ENCODE measurements at places on chromosomes 3 and 15.

- no peak for DNase-seq
Observed at GRCh38 chr3:11641683-11642430, 1.9 kb downstream of the VGLL4 start.

- no peak for DNase-seq
Observed at GRCh38 chr15:60090747-60091146, 86.6 kb downstream of the FOXB1 start.

GRCh38 chr3:75781079-75781745 is 4.1 kb downstream of the ZNF717 start:
- no peak for DNase-seq

GRCh38 chr3:15356176-15356575 is 23.8 kb upstream of the SH3BP5 start:
- no peak for DNase-seq

DNA sequence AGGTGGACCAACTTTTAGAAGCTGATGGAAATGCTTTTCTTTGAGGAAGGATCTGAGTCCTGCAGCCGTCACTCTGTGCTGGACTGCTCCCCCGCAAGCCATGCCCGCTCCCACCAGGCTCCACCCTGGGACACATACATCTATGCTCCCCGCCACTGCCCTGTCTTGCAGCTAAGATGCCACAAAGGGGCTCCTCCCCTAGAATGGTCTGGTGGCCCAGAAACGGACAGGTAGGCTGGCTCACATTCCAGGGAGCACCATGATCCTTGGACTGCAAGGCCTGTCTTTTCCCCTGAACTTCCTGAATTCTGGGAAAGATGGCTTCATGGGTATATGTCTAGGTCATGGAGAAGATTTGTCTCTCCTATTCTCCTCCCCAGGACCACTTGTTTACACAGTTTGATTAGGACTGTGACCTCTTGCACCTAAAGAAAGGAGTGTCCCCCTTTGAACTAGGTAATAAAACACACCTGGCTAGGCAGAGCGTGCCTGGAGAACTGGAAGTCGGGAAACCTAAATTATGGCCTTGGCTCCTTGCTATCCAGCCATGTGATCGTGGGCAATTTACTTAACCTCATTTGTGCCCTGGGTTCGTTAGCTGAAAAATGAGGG is 220.9 kb upstream of the BHLHE40 start:
- DNase-seq: no peak

DNA sequence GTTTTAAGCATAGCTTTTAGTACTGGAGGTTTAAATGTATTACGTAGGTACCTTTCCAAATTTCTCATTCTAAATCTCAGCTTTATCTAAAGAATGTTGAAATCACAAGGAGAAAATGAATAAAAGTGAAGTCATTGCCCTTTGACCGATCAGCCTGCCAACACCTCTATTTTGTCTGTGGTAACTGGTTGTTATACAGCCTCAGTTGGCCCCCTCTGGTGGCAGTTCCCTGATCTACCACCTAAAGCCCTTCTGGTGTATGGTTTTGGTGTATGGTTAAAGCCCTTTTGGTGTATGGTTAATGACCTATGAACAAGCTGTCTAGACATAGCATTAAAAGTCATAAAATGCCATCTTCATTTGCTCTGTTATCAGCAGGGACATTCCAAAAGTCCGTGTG is 378.2 kb upstream of the AZI2 start:
- DNase-seq: peak; percentile 1

- DNase-seq: no peak
Observed at GRCh38 chr3:12948371-12948770, 107.0 kb upstream of the RPL32 start.

- DNase-seq: no peak
Observed at GRCh38 chr15:68379058-68379758, 52.8 kb downstream of the ITGA11 start.

DNA sequence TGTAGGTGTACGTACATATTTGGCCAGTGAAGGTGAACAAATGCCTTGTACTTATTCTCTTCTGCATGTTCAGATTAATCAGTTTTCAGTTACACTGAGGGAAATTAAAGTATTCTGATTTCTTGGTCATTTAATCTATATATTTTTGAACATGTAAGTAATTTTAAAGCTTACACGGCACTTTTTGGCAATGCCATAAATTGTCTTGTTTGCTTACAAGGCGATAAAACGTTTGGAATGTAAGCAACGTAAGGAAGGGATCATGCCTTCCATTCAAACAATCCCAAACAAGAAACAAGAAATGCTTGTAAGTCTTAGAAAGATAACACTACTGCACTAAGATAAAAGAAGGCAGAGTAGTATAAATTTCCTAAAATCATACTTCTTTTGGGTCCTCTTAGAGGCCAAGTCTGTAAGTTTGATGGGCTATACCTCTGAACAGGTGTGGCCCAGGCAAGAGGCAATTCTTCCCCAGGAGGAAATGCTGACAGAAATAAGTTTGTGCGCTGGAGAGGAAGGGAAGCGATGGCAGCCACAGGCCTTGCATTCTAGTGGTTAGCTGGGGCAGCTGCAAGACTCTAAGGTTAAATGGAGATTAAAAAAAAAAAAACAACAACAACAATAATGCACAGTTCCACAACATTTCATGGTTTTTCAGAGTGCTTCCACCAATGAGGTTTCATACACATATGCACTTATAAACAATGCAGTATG is 73.8 kb downstream of the GOLIM4 start:
- DNase-seq: no peak

DNA sequence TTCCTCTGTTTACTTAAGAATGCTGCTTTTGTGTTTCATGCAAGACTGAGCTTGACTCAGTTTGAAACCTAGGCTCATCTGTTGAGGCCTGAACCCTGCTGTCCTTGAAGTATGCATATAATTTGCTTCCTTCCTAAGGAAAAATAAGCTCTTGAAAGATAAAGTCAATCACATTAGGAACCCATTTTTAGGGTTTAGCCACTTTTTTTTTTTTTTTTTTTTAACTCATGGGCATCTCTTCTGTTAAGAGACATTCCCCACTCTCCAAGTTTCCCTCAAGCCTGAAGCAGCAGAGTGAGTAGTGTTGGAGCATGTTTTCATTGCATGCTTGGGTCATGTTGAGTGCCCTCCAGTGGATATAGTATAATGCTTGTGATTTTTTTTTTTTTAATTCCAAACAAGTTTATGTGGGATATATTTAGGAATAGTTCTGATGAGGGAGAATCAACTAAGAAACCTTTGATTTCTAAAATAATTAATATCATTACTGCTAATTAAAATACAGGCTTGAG is 3.6 kb downstream of the CTNNB1 start:
- no peak for DNase-seq

- DNase-seq: no peak
Observed at GRCh38 chr3:184560531-184560930, 1.1 kb upstream of the EPHB3 start.

DNA sequence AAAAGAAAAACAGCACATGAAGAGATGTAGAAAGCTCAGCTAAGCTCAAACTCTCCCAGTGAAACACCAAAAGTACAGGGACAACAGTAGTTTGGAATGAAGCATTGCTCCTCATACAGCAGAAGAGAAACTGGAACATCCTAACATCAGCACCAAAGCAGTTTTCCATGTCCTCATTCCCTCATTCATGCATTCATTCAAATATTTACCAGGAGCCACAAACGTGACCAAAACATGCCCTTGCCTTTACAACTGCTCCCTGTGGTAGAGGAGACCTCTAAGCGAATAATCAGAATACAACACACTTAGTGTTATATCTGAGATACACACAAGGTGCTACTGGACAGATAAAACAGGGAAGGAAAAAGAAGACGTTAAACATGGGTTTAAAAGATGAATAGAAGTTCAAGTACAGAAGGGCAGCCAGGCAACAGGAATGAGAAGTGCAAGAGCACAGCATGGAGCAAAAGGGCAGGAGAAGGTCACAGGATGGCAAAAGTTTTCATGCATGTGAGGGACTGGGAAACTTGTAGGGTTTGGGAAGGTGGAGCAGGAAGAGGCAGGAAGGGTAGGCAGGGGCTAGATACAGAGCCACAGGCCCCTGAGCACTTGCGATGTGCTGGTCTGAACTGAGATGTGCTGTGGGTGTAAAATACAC is 58.5 kb upstream of the LMCD1 start:
- no peak for DNase-seq

- DNase-seq: no peak
Observed at GRCh38 chr15:78024883-78025282, 52.6 kb downstream of the TBC1D2B start.
